ENCODE measurements at places on chromosomes 12 and 14. TPM values are rescaled to one million over a fixed set of nuclear protein-coding genes. Genes with fewer than 3 reads are reported as not detected.

- no peak for DNase-seq
These were observed at the start of gene IGFBP6 for GRCh38 chr12:53097564-53098353. IGFBP6 (plus strand) TSS chr12:53097667; CDS start chr12:53097718, 51 bp downstream.

- DNase-seq, result no peak
These were observed 38.0 kb downstream of the LTBP2 start for GRCh38 chr14:74574090-74574433.

DNA sequence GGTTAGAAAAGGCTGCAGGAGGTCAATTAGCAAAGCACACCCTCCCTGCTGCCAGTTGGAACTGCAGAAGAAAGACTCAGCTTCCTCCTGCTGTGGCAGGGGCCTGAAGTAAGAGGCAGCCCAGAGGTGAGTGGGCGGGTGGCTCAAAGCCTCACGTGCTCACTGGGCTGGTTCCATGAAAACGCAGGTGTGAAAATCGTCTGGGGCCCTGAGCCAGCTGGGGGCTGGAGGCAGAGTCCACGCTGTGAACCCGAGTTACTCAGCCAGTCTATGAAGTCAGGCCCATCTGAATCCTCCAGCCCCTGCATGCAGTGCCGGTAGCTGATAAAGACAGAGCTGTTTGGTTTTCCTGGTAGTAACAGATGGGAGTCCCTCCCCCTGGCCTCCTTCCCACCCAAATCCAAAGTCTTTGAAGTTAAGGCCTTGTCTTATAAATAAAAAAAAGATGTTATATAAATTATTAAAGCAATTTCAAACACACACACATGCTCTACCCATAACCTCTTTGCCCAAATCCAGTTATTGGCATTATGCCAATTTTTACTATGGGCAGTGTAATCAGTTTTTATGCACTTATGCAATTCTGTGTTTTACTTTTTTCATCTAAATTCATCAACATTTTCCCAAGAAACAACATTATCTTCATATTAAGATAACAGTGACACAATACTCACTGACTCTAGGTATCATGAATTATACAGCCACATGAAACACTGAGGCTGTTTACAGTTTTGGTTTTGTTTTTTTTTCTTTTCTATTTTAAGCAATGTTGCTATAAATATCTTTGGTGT is 57.9 kb upstream of the PNMA1 start:
- DNase-seq, result no peak

GRCh38 chr14:105413544-105413886 is 6.1 kb upstream of the MTA1 start:
- no peak for DNase-seq

DNA sequence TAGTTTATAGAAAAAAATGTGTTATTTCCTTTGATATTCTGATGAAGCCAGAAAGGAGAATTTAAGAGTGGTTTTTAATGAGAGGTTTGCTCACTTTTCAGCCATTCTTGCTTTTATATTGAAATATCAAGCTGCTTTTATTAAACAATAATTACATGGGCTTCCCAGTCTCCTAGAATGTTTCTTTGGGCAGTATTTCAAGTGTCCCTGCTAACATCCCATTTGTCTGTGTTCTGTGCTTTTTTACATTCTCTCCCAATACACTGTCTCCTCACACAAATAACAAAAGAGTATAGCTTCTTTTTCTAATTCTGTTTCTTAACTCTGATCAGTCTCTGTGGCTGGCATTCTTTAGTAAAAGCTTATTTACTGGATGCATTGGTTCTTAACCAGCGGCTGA is 145.4 kb downstream of the TPH2 start:
- DNase-seq, result no peak

Gene KLRG1
- 3.7 TPM for polyA plus RNA-seq

Gene LALBA
- not detected for polyA plus RNA-seq

Gene PTPRQ
- polyA plus RNA-seq, result 24.0 TPM

Data from left renal pelvis (tissue), 4 donors.